ENCODE measurements at places on chromosomes 2 and 18.

DNA sequence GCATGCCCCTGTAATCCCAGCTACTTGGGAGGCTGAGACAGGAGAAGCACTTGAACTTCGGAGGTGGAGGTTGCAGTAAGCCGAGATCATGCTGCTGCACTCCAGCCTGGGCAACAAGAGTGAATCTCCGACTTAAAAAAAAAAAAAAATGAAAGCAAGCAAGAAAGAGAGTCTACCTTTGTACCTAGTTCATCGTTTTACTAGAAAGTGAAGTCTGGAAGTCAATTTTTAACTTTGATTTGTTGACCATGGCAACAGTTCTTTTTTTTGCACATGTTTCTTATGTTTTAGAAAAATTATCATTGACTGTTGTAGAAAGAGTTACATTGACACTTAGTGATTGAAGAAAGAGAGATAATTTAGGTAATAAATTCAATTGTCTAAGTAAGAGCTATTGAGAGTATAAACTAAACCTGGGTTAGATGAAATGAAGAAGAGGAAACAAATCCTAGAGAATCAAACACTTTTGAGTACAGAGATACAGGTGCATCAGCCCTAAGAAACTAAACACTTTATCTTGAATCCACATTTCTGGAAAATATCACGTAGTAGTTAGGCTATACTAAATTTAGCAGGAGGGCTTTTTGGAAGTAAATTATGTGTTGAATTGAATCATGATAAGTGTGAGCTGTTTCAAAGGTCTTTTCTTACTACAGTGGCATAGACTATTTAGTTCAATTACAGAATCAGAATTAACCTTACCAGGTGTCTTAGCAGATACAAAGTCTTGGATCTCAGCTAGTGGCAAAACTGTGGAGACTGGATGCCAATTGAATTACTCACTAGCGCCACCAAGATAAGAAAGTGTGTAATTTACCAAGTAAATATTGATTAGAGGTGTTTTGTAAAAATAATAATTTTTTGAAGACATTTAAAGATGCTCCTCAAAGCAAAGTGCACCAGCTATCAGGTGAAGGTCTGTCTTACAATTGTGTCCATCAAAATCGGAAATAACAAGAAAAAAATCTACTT lies 303.4 kb upstream of the NRXN1 start:
- DNase-seq: no peak

- no peak for DNase-seq
Measured at GRCh38 chr2:207770602-207771404, 1.1 kb upstream of the FZD5 start.

DNA sequence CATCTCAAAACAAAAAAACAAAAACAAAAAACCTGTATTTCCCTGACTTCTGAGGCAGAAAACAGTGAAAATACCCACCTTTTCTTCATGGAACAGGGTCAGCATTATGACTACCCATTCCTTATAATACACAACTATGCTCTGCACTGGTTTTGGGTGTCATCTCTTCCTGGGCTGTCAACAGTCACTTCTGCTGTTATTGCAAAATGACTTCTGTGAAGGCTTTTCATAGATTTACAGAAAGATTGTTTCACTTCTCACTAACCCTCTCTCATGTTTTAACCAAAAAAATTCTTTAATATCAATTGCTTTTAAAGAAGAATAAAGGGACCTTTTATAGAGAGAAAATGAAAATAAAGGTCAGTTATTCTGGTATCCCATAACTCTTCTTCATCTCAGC lies 26.5 kb upstream of the PIK3C3 start:
- DNase-seq: no peak

DNA sequence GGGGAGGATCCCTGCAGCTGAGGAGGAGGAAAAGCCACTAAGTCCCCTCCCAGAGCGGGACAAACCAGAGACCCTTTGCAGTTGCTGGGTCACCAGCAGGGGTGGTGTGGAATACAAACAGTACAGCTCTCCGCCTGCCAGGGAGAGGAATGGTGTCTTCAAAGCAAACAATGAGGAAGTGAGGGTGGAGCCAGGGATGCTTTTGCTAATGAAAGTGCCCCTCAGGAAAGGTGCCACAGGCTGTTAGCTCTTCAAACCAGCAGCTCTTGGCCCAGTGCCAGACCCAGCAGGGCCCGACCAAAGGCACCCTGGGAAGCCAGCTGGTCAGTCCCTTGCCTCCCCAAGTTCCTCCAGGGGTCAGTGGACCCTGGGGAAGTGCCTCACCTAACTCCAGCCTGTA lies 102.8 kb downstream of the HIBCH start:
- no peak for DNase-seq

- DNase-seq: no peak
Measured at GRCh38 chr2:1972422-1972821, 228.1 kb upstream of the PXDN start.

DNA sequence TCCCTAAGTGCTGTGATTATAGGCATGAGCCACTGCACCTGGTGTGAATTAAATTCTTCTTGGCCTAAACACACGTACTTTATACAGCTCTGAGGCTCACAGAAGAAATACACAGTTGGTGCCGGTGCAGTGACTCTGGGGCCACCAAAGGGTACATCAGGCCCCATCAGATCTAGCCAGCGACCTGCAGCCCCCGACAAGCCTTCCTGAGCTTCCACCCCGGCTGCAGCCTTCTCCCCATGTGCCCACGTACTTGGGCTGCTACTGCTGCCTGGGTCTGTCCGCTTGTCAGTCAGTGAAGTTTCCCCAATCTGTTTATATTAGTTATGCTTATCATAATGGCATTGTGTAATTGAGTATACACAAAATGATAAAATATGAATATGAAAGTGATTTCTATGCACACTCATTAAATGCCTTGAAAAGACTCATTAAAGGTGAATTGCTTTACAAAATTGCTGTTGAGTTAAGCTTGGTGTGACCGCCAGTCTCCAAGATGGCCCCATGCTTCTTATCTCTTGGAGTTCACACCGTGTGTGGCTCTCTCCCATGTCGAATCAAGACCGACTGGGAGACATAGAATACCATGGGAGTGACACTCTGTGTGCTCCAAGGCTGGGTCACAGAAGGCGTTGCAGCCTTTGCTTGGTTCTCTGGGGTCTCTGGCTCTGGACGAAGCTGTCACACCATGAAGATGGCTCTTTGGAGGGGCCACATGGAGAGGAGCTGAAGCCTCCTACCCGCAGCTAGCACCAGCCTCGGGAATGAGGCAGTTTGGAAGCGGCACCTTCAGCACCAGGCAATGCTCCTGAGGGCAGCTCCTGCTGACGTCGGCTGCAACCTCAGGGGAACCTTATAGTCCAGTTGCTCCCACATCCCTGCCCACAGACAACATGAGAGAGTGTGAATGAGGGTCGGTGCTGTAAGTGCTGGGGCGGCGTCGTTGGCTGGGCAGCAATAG lies 29.2 kb upstream of the HPCAL1 start:
- DNase-seq: no peak

DNA sequence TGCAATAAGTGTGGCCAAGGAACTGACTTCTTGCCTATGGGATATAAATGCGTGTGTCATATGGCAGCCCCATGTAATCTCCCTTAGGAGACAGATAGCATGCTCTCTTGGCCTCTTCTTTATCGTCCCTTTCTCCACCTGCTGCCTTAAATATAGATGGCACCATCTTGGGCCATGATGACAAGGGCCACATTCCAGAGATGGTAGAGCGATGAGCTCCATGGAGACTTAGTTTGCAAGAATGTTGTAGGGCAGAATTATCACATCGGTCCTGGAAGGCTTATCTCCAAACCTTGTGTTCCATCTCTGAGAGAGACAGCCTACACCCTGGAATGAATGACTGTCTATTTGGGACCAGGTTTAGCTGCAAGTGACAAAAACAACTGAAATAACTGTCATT lies 536.7 kb downstream of the TNS1 start:
- DNase-seq: no peak

DNA sequence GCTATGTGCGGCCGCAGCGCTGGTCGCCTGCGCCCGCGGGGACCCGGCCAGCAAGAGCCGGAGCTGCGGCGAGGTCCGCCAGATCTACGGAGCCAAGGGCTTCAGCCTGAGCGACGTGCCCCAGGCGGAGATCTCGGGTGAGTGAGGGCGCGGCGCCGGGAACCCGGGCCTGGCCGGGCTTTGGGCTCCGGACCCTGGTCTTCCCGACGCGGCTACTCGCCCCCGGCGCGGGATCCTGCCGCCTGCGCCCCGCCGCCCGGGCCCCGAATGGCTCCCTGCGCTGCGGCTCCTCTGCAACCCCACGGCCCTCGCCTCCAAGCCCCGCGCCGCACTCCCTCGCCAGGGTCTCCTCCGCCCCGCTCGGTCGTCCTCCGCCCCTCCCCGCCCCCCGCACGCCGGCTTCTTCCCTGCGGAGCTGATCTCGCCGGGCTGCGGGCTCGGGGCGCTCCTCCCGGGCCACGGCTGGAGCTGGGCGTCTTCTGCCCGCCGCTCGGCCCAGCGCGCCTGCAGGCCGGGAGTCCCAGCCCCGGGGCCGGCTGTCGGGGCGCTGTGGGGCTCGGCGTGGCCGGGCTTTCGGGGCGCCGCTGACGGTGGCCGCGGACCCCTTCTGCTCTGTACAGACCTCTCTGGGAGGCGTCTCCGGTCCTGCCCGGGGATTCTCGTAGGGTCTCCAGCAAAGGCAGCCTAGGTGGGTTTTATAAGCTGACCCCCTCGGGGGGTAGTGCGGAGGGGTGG lies 652 bp downstream of the GPC1 start:
- peak; percentile 15 for DNase-seq

DNA sequence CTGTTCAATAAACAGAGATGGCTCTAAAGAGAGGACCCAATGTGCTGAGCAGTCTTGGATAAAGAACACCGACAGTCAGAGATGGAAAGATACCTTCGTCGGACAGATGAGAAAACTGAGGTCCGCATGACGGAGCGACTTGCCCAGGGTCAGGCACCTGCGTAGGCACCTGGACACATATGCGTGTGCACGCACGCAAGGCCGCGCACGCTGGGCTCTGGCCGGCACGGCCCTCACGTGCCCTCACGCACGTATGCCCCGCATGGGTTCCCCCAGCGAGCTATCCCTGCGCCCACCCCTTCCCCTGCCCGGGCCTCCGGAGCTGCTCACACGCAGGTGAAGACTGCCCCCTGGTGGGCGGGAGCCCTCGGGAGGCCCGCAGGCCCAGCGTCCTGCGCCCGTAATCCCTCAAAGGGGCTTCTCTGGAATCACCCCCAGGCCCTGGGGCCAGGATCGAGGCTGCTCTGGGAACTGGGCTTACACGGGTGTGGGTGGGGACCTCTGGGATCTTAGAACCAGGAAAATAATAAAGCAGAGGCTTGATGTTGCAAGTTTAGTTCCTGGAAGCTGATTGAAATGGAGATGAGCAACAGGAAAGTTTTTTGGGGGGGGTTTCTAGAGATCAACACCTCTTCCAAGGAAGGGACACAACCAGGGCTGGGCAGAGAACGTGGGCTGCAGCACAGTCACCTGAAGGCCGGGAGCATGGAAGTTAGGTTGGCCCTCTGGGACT lies 246.3 kb downstream of the TNS1 start:
- peak; percentile 52 for DNase-seq

- no peak for DNase-seq
Measured at GRCh38 chr2:47344890-47345589, 57.9 kb upstream of the MSH2 start.
